ENCODE measurements at places on chromosomes 2 and 18. TPM values are rescaled to one million over a fixed set of nuclear protein-coding genes. Genes with fewer than 3 reads are reported as not detected.

UGT1A9 gene
- not detected for total RNA-seq

LAPTM4A gene
- total RNA-seq = 248 TPM

PROC gene
- total RNA-seq = not detected

SKA1 gene
- total RNA-seq = 1.2 TPM

PCARE gene
- not detected for total RNA-seq

CCNT2 gene
- 23.2 TPM for total RNA-seq

DNA sequence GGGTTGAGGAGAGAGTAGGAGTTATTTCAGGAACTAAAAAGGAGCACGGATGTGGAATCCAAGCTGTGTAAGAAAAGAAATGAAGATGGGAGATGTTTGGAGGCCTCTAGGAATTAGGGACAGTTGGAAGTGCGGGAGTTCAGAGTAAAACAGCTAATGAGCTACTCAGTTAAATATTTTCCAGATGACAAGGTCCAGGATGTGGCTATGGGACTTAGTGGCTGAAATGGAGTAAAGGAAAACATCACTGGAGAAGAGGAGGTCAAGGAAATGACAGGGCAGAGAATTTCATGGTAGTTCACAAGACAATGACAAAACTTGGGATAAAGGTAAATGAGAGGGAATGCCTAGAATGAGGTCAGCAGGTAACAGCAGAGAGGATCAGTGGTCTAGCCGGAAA lies 13.0 kb downstream of the GPR155 start:
- DNase-seq = no peak

DNA sequence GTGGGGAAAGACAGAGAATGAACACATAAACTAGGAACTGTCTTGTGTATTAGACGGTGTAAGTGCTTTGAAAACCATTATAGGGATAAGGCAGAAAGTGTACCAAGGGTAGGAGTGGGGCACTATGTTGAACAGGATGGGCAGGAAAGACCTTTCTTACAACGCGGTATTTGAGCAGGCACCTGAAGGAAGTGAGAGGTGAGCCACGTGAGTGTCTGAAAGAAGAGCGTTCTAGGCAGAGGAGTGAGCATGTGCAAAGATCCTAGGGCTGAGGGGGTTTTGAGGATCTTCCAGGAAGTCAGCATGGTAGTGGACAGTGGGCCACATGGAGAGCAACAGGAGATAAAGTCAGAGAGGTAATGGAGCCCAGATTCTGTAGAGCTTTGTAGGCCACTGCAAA lies 65.2 kb downstream of the SRD5A2 start:
- no peak for DNase-seq

- DNase-seq = no peak
Measured at GRCh38 chr18:3153107-3153704, 66.6 kb downstream of the MYOM1 start.

GRCh38 chr2:130251873-130252620 lies 53.8 kb upstream of the TUBA3E start:
- no peak for DNase-seq

- DNase-seq = no peak
Measured at GRCh38 chr18:70116949-70117348, 88.5 kb downstream of the RTTN start.

DNA sequence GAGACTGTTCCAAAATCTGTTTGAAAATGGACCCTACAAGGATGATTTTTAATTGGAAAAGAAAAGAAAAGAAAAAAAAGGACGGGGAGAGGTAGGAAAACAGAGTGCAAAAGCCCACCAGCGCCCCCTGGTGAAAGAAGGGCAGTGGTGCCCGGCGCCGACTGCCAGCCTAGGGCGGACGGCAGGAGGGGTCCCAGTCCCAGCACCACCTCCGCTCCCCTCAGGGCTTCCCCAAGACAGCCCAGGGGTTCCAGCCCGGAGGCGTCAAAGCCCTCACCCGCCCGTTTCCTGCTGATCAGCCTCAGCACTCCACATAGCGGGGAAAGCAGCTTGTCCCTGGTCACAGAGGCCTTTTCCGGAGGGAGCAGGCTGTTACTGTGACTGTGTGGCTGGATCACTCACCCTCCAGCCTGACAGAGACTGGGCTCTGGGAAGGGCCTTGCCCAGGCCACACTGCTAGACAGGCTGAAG lies 213.9 kb downstream of the TFCP2L1 start:
- DNase-seq = peak; percentile 62

DNA sequence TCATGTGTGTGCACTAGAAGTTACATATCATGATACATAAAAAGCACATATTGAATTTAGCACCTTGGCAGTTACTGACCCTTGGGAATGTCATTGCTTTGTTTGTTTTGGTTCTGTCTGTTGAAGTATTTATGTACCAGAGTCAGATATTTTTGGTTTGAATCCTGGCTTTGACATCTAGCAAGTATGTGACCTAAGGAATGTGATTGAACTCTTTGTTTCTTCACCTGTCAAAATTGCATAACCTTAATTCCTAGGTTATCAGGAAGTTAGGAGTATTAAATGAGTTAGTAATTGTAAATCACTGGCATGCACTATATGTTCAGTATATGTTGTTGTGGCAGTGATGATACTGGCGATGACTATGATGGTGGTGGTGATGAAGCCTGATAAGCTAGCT lies 1003.5 kb upstream of the NRXN1 start:
- no peak for DNase-seq

DNA sequence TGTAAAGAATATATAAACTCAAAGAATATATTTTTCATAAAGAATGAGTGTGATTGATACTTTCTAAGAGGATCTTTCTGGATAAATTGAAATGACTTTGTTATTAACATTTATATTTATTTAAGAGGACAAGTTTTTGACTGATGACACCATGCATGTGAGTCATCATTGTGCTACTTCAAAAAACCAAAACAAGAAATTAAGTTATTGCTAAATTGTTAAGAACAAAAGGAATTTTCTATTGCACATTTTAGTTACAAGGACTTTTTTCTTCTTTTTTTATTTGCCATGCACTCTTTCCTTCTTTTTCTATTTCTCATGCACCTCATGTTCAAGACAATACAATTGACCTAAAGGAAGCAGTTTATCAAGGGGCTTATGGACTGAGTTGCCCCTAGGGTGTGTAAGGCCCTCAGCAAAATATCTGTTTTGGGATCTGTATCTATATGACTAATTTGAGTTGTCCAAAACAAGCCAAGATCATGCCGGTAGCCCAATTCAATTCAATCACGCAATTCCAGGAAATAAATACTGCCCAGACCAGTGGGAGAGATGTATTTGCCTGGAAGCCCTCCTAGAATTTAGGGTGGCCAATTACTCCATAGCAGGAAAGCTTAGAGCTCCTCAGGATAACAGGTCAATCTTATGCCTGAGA lies 654.3 kb downstream of the METTL4 start:
- DNase-seq = no peak

GRCh38 chr2:175015340-175015739 lies 10.2 kb upstream of the CHN1 start:
- no peak for DNase-seq

DNA sequence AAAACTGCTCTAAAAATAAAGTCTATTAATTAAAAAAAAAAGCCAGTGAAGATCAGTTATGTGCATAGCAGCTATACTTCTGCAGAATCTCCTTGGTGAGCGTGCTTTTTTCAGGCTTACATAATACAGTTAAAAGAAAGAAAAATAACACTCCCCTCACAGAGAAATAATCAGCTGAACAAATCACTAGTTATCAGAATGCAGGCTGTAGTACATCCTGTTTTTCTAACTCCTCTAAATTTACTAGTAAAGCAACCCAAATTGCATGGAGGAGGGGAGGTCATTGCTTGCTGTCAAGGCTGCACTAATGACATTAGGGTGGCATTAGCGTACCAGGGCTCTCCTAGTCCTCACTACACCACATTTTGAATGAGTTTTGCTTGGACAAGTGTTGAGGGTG lies 192.2 kb downstream of the PLCL1 start:
- DNase-seq = no peak

Measured in omental fat pad (tissue), 4 donors.